DMS79 treated with DMSO at 0.1 percent for 48 hours (cell line): ENCODE measurements at places on chromosomes 7 and 10.

DNA sequence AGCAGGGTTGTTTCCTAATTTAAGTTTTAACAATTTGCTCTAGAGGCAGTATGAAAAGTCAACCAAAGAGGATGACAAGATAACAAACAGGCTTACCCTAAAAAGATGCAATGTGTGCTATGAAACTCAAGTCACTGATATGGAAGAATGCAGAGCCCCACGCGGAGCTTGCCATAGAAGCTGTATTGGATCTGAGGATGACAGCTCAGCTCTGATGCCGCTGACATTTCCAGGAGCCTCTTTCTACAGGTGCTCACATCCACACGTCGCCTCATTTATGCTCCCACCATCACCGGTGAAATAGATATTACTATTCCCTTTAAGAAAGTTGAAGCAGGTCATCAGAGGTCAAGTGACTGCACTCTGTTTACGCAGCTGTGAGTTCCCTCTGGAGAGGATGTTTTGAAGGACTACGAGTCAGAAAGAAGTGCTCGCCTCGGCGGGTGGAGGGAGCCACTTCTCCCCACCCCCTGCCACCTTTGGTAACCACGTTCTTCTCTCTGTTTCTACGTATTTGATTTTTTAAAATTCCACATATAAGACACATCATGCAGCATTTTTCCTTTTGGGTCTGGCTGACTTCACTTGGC is 275.4 kb downstream of the GLRX3 start:
- peak; percentile 65 for DNase-seq

DNA sequence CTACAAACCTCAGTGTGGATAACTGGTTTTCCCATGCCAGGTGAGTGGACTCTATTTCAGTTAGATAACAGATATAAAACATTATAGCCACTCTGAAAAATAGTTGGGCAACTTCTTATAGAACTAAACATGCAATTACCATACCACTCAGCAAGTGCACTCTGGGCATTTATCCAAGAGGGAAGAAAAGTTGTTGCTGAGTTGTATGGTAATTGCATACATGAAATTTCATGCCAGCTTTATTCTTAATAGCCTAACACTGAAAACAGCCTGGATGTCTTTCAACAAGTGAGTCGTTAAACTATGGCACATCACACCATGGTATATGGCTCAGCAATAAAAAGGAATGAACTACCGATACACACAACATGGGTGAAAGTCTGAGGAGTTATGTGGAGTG is 10.6 kb upstream of the UPP1 start:
- DNase-seq = peak; percentile 17

- DNase-seq = peak; percentile 92
Observed at GRCh38 chr7:117020591-117020973, 67.3 kb downstream of the ST7 start.

GRCh38 chr7:116490351-116490750 is 9.2 kb upstream of the CAV2 start:
- no peak for DNase-seq

- peak; percentile 36 for DNase-seq
Observed at GRCh38 chr7:135512135-135512887, 2.4 kb upstream of the CNOT4 start.

DNA sequence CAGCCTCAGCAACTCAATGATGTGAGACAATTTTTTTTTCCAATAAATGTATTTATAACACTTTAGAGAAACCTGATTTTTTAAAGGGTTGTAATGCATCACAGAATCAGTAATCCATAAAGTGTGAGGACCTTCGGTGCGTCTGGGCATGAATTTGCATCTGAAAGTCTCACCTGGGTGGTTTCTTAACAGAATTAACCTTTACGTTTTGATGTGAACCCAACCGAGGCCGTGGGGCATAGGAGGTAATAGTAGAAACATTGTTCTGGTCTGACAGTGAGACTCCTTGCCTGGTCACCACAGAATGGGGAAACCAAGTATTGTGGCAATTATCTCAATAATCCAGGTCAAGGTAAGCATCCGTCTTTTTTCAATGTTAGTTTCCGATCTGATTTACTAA is 114.6 kb downstream of the PRKCQ start:
- no peak for DNase-seq

DNA sequence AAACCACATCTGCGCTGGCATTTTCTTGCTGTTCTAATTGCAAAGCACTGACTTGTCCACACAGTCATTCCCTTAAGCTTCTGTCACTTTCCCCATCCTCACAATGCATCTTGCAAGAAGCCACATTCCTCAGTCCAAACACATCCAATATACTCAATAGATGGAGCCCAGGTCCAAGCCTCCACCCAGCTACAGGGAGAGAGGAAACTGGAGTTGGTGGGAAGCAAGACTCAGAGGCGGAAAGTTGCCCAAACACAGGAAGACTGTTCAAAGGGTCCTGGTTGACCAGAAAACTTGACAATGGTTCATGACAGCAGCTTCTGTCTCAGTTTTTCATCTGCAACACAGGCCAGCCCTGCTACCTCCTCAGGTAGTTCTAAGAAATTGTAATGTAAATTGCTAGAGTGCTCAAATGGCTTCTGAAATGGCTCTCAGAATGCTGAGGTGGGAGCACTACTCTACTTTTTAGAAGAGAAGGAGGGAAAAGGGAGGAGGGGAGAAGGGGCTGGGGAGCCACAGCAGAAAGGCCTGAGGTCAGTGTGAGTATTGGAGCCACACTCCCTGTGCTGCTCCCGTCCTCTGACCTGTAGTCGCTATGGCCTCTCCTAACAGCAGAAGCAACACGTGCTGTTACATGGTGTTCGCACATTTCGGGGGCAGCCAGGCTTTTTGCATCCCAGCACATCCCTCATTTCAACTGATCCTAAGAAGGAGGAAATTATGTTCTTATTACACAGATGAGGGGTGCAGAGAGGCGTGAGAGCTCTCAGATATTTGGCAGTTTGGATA is 46.9 kb upstream of the GPR26 start:
- DNase-seq = no peak

GRCh38 chr7:92053312-92053711 is 81.0 kb downstream of the CYP51A1 start:
- DNase-seq = no peak

DNA sequence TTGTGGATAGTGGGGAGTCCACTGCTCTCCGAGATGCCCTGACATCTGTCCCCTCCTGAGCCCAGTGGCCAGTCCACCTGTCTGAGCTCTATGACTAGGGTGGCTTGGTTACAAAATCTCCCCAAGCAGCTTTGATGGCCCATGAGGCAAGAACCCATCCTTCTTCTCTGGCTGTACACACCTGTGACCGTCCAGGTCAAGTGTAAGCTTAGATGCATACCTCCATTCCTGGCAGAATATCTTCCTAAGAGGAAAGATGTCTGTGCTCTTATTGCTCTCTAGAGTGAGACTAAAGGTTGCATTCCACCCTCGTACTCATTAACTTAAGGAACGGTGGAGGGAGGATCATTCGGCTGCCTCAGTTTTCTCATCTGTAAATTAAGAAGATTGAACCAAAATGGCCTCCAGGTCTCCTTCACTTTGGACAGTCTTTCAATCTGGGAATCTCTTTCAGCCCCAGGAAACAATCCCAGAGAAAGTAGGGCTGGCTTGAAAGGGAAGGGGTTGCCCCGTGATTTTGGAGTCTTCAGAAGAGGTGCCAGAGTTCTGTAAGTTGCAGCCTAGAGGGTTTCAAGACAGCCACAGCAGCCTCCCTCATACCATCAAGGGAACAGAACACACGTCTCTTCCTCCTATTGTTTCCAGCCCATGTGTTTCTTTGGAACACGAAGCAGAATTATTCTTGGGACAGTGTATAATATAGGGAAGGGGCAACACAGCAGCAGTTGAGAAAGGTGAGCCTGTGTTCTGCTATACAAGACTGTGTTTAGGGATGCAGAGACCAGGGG is 5.5 kb downstream of the HOXA4 start:
- no peak for DNase-seq

DNA sequence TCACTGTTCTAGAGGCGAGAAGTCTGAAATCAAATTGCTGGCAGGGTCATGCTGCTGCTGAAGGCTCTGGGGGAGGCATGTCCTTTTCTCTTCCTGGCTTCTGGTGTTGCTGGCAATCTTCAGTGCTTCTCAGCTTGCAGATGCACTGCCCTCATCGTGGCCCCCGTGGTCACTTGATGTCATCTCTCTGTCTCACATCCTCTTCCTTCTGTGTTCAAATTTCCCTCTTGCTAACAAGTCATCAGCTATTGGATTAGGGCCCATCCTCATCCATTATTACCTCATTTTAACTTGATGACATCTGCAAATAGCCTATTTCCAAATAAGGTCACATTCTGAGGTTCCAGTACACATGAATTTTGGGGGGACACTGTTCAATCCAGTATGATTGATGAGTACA is 36.6 kb upstream of the SRGN start:
- DNase-seq = no peak

DNA sequence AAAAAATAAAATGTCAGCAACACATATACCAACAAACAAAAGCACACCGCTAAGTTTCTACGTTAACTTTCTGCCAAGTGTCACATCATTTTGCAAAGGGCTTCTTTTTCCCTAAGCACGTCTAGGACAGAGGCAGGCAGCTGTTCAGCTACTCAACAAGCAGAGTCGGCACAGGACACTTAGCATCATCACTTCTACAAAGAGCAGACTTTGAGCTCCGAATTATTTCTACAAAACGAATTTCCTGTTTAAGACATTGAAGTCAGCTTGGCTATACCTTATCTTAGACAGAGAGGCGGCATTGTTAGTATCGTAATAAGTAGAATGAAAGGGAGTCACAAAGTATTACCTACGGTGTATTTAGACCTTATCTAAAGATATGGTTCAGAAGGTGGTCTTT is 110.1 kb downstream of the SVIL start:
- DNase-seq = no peak

DNA sequence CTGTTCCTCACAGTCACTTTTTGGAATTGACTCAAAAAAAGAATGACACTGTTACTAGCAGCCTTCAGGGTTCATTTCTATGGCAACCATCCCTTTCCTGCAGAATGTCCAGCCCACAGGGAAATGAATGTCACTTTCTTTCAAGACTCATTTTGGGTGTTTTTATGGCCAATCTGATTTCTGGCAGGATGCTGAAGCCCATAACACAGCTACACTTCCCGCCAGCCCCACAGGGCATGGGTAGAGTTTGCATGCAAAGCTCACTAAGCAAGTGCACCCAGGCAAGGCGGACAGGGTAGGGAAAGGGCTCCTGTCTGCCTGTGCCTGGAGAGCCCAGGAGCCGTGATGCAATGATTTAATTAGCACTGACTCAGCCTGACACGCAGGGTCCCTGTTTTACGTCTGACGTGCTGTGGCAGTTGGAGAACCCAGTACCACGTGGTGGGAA is 26.1 kb upstream of the GPAM start:
- DNase-seq = no peak

- no peak for DNase-seq
Observed at GRCh38 chr7:40175725-40176510, 41.1 kb downstream of the SUGCT start.

- DNase-seq = no peak
Observed at GRCh38 chr10:126060261-126060931, 164.0 kb downstream of the FANK1 start.

DNA sequence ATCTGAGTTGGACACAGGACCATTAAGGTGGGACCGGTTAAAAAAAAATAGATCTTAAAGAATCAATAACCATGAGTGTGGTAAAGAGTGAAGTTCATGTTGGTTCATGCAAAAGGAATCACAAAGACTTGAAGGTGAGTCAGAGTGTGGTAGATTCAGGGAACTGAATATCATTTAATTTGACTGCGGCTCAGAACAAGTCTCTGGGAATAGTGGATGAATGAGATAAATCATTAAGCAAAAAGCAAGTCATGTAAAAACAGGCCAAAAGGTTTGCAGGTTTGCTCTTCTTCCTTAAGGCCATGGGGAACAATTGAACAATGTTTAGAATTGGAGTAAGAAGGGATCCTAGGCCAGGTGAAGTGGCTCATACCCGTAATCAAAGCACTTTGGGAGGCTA is 385.8 kb downstream of the ETV1 start:
- DNase-seq = no peak

DNA sequence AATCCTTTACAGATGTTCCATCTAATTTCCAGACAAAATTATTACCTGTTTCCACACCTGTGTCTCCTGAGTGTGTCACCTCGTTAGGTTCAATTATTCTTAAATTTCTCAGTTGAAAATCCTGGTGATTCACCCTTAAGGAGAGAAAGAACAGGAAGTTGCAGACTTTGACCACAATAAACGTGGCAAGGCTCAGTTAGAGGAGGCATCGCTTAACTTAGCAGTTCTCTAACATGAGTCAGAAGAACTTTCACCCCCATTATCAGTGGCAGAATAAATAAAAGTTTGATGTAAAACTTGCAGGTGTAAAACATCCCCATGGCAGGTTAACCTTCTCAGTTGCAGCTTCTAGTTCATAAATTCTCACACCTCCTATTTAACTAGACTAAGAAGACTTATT is 8.3 kb downstream of the XPNPEP1 start:
- DNase-seq = no peak

- no peak for DNase-seq
Observed at GRCh38 chr10:114179148-114179547, at the start of gene TDRD1. Gene TDRD1 (plus strand): TSS chr10:114179353. CDS start chr10:114187832, 8,479 bp downstream.

DNA sequence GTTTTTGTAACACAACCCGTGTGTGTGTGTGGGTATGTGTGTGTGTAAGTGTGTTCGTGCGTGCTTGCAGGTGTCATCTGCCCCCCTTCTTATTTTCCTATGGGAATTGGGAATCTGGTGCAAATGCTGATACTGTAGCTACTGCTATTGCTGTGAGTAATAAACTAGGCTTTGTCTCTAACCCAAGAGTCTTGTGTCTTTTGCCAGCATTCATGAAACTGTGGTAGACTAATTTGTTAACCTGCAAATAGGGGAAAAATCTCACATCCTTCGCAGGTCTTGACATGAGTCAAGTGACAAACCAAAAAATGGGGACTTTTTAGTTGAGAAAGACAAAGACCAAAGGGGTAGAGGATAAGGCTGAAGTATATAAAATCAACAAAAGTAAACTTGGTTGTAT is 57.9 kb upstream of the FAM133B start:
- DNase-seq = no peak

- no peak for DNase-seq
Observed at GRCh38 chr7:87850836-87851593, 25.1 kb downstream of the SLC25A40 start.

GRCh38 chr10:43254199-43254730 is 12.6 kb downstream of the RASGEF1A start:
- no peak for DNase-seq

- DNase-seq = no peak
Observed at GRCh38 chr10:98316661-98317060, 48.7 kb upstream of the LOXL4 start.

DNA sequence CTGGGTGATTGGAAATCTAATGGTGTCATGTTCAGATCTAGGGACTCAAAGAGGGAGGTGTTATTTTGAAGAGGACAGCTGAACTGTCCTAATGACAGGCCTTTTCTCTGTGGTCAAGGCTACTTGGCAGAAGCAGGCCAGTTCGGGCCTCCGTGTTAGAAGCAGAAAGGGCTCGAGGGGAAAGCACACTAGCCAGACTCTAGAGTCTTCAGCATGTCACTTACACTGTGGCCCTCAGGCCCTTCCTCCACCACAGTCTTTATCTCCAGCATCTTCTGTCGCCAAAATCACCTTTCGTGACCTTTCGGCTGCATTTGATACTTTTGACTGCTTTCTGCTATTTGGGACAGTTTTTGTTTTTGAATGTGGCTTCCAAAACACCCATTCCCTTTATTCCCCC is 123.3 kb downstream of the CNNM2 start:
- no peak for DNase-seq
